IPS-NIHi11 (cell line): ENCODE measurements at places on chromosomes 1 and 21.

GRCh38 chr1:116390195-116390594 lies 17.2 kb downstream of the ATP1A1 start:
- no peak for DNase-seq

DNA sequence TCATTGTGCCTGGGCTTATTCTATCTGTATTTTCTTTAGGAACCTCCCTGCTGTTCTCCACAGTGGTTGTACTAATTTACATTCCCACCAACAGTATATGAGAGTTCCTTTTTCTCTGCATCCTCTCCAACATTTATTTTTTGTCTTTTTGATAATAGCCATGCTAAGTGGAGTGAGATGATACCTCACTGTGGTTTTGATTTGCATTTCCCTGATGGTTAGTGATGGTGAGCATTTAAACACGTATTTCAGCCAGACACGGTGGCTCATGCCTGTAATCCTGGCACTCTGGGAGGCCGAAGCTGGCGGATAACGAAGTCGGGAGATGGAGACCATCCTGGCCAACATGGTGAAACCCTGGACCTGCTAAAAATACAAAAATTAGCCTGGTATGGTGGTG lies 57.9 kb downstream of the SLAMF6 start:
- DNase-seq: no peak

DNA sequence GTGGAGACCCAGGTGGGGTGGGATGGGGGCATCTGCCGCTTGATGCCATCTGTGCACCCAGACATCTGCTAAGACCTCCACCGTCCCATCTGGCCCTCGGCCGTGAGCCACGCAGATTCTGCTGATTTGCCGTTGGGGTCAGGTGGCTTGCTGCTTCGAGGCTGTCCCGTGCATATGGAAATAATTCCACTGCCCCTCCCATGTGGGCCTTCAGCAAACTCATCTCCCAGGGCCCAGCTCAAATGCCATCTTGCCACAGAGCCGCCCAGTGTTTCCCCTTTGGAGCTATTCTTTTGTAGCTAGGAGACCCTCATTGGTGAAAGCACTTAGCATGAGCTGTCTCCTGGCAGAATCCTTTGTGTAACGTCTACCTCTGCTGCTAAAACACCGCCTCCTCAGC lies 99.8 kb downstream of the KAZN start:
- DNase-seq: no peak

GRCh38 chr1:21869620-21870121 lies 57.6 kb downstream of the LDLRAD2 start:
- DNase-seq: peak; percentile 75

DNA sequence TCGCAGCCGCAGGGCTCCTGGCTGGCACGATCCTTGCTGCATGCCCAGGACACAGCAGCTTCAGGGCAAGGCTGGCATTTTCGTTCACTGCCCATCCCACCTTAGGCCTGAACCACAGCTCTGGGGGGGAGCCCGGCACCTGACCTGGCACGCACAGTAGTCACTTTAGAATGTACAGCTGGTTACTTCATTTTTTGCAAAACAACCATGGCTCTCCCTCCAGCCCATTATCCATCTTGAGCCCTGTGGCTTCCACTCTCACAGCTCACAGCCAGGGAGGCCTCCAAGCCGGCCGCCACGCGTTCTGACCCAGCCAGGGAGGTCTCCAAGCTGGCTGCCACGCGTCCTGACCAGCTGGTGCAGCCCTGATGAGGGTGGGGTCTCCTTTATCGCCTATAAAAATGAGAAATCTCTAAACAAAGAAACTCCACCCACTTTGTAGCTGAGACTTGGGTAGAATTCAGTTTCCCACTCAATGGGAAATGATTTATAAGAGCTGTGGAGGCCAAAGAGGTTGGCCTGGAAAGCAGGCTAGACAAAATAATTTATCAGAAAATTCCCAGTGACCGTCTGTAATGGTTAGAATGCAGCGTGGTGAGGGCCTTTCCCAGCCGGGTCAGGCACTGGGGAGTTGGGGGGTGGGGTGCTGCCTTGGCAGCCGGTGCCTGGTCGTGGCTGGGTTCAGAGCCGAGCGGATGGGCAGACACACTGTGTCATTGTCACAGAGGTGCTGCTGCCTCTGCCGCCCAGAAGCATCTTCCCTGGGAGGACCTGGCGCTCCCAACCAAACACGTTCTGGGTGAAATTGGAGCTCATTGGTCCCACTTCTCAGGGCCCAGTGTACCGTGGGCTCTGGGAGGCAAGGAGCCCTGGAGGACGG lies 54.6 kb upstream of the ACTRT2 start:
- DNase-seq: no peak

- DNase-seq: no peak
Measured at GRCh38 chr1:154433161-154433764, 28.1 kb downstream of the IL6R start.

DNA sequence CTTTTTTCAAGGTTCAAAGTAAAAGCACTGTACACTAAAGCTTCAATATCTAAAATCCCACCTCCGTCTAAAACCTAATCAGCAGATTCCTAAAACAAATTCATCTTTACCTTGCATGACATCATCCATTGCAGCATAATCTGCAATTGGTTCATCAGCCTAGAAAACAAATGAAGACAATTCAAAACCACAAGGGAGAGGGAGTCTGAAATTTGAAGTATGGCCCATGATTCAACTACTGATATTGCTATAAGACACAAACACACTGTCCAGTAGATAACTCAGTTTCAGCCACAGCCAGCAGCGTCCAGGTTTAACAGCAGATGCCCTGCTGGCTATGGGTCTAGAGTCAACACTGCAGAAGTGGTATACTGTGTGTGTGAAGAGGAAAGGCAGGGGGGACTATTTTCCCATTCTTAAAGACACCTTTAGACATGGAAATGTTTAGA lies 17.9 kb upstream of the RAP1GAP start:
- DNase-seq: no peak

- DNase-seq: no peak
Measured at GRCh38 chr1:64933296-64934070, 32.9 kb downstream of the JAK1 start.

- no peak for DNase-seq
Measured at GRCh38 chr1:18739897-18740296, 109.3 kb downstream of the PAX7 start.

DNA sequence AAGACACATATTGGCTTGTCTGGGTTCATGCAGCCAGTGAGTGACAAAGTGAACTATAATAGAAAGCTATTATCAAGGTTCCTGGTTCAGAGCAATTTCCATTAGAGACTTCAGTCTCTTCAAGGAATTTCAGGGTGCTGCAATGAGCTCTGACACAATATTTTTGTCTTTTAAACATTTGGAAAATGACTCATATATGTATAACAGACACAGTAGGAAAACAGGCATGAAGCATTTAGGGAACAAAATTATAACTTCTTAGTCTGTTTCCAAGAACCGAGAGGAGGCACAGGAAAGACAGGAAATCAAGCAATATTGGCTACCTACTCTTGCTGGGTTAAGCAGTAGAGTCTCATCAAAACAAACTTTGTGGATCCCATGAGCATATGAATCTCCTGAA lies 170.4 kb downstream of the PTPRC start:
- DNase-seq: no peak

GRCh38 chr1:11873395-11874257 lies 14.9 kb upstream of the NPPB start:
- DNase-seq: no peak

DNA sequence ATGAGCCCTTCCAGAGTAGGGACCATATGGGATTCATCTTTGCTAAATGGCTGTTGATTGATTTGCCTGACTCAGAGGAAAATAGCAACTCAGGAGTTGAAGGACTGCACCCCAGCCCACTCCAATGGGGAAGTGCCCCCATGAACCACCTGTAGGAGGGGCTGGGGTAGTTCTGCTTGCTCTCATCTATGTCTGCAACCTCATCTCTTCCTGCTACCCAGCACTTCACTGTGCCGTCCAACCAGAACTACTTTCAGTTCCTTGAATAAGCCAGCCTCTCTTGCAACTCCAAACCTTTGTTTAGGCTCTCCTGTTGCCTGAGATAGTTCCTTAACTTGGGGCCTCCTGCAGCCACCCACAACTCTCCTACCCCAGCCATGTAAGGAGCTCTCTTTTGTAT lies 26.6 kb downstream of the BEND5 start:
- DNase-seq: no peak

DNA sequence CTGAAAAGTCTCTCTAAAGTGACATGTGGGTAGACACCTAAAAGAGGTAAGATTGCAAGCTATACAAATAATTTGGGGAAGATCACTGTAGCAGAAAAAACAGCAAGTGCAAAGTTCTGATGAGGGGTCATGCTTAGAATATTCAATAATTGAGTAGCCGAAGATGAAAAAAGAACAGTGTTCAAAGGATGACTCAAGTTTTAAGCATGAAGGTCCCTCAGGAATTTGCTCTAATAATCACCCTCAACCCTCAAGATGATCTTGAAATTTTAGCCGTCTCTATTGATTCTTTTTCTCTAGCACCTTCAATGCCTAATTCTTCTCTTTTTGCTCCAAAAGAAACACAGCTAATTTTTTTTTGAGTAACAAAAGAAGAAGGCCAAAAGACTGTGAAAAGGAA lies 190.6 kb upstream of the ZNHIT6 start:
- DNase-seq: no peak

GRCh38 chr1:87816646-87817045 lies 488.0 kb downstream of the LMO4 start:
- no peak for DNase-seq

- no peak for DNase-seq
Measured at GRCh38 chr1:178155481-178156255, 61.8 kb downstream of the RASAL2 start.

DNA sequence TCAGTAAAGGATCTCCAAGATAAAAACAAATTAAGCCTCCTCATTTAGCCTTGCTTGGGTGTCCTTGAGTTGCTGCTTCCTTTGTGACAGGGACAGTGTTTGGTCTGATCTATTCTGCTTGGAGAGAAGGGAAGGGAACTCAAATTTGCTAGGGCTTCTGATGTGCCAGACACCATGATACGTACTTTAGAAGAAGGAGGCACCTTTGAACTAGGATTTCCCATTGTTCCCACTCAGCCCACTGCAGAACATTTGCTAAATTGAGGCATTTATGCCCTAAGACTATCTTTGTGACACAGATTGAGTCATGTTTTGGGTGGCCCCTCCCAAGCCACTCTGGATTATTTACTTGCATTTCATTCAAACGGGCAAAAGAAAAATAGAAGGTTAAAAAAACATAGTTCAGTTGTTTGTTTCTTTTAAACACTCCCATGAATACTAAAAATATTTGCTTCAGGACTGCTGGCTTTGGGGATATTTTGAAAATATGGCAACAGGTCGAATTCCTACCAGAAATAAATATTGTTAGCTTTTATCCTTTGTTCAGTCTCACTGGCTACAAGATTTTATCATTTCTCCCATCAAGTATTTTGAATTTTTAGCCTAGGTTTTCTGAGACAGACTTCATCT lies 81.9 kb upstream of the WLS start:
- DNase-seq: no peak

DNA sequence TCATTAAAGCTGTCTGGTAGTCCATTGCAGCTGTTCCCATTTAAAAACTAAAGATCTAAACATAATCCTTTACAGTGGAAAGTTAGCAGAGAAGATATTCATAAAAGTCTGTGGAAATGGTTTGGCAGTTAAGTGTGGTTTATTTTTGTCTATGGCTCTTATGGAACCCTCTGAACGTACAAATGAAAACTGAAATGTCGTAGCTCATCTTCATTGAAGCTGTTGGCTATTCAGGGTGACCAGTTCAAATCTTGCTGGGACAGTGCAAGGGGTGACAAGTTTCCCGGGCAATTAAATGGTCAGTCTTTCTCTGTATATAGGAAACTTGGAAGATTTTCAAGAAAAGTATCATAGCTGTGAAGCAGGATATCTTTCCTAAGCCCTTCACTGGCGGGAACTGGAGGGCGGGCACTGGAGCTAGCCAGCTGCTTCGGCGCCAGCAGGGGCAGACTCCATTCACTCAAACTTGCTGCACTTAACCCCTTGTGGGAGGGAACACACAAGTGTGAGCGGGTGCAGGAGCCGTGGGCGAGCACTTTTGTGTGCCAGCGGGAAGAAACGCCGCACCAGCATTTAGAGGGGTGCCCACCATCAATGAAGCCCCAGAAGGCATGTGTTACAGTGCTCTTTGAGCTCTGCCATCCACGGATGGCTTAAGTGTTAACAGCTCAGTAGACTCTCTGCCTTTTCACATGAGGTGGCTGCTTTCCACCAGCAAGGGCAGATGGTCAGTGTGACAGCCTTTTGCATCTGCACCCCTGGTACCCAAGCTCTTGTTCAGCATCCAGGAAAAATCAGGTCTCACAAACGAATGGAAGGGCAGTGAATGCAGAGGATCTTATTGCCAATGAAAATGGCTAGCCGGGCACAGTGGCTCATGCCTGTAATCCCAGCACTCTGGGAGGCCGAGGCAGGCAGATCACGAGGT lies 232.1 kb upstream of the KAZN start:
- DNase-seq: peak; percentile 74

- peak; percentile 88 for DNase-seq
Measured at GRCh38 chr1:153775458-153776327, 486 bp downstream of the SLC27A3 start.

DNA sequence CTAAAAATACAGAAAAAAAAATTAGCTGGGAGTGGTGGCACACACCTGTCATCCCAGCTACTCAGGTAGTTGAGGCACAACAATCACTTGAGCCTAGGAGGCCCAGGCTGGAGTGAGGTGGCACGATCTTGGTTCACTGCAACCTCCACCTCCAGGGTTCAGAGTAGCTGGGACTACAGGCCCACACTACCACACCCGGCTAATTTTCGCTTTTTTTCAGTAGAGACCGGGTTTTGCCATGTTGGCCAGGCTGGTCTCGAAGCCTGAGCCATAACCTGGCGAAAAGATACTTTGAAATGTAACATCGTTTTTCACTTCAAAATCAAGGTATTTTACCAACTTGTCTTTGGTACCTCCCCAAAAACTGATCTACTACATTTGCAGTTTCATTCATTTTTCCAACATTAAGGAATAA lies 6.1 kb downstream of the GAS5 start:
- DNase-seq: no peak

DNA sequence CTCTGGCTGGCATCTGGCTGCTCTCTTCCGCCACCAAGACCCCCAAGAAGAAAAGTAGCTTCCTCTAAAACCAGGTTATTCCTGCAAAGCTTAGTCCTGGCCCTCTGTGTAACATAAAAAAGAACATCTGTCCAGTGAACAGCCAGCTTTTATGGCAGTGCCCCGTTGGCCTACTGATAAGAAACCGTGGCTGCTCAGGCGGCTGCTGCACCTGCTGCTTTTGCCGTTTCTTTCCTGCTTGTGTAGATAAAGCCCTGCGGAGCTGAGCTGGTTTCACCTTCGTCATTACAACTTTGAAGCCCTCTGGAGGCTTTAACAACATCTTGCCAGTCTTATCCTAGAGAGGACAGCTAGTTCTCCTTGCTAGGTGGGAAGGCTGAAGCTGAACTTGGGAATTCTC lies 20.5 kb downstream of the ELAPOR1 start:
- no peak for DNase-seq

DNA sequence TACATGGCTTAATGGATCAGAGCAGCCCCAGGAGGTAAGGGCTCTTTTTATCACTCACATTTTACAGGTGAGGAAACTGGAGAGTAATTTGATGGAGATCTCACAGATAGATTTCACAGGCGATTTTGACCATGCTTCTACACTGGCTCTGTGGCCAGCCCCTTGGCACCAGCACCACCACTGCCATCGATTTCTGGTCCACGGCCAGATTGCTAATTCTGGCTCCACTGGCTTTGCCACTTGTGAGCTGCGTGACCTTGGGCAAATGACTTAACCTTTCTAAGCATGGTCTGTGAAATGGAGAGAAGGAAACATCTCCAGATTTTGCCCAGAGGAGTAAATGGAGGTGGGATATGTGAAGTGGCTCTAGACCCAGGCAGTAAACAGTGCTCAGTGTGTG lies 32.6 kb downstream of the KCNC4 start:
- DNase-seq: no peak
